ENCODE measurements at places on chromosomes 12 and 14. TPM values are rescaled to one million over a fixed set of nuclear protein-coding genes. Genes with fewer than 3 reads are reported as not detected.

- DNase-seq, result no peak
Observed at GRCh38 chr12:48106681-48107613, 1.1 kb upstream of the SENP1 start.

GRCh38 chr12:25069224-25069623, 120.3 kb upstream of the BCAT1 start:
- no peak for DNase-seq

The ACSS3 gene
- 3.6 TPM for total RNA-seq

GRCh38 chr12:6288235-6288634, 22.2 kb upstream of the PLEKHG6 start:
- no peak for DNase-seq

DNA sequence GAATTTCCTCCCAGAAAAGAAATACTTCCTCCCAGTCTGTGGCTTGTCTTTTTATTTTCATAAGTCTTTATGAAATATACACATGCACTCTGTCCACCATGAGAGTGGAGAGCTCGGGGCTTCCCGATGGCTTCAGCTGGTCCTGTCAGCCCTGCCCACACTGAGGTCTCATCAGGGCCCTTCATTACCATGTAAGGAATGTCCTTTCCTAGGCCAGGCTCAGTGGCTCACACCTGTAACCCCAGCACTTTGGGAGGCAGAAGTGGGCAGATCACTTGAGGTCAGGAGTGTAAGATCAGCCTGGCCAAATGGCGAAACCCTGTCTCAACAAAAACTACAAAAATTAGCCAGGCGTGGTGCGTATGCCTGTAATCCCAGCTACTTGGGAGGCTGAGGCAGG, 77.0 kb downstream of the CPSF2 start:
- DNase-seq, result no peak

- no peak for DNase-seq
Observed at GRCh38 chr12:6361834-6362233, 13.5 kb downstream of the SCNN1A start.

GRCh38 chr14:65791191-65791981, 378.9 kb downstream of the FUT8 start:
- DNase-seq, result peak; percentile 48

DNA sequence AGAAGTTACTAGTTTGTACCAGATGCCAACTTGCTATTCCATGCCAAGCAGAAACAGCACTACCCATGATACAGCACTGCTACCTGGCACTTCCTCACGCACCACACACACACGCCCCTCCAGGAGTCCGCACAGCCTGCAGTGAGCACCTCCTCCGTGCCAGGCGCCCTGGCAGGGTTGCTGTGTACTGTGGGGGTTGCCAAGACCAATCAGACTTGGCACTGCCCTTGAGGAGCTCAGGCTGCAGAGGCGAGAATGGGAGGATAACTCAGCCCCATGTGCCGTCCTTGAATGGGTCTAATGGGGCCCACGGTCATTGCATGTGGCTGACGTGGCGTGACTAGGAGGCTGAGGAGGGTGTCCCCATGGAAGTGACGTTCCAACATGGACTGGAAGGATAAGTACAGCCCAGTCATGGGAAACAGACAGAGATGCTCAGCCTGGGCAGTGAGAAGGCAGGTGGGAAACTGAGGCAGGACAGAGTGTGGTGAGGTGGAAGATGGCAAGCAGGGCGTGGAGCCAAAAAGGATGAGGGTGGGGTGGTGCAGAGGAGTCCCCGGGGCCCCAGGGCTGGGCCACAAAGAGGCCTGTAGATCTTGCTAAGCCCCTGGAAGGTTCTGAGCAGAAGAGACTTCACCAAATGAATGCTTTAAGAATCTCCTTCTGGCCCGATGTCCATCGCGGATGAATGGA, 65.3 kb upstream of the C14orf180 start:
- no peak for DNase-seq

The CHGA gene
- total RNA-seq, result 663 TPM

GRCh38 chr12:120361506-120362208, 7.3 kb downstream of the MSI1 start:
- peak; percentile 90 for DNase-seq

DNA sequence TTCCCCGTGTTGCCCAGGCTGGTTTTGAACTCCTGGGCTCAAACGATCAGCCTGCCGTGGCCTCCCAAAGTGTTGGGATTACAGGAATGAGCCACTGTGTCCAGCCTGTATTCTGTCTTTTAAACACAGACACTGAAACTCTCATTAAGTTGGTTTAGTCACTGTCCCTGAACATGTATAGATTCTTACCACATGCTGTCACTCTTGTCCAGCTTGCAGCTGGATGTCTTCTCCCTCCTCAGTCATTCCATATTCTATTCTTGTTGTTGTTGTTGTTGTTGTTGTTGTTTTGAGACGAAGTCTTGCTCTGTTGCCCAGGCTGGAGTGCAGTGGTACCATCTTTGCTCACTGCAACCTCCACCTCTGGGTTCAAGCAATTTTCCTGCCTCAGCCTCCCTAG, 12.3 kb upstream of the ATP5MC2 start:
- DNase-seq, result no peak

The ASIC1 gene
- total RNA-seq, result 451 TPM

All from glutamatergic neuron (in vitro differentiated cells).